ENCODE measurements at places on chromosomes 3 and 15.

GRCh38 chr3:106710596-106710995 lies 666.6 kb upstream of the CCDC54 start:
- DNase-seq = no peak

- DNase-seq = no peak
Observed at GRCh38 chr15:70137967-70138366, 40.2 kb upstream of the TLE3 start.

- no peak for DNase-seq
Observed at GRCh38 chr15:50750227-50750705, 15.2 kb downstream of the SPPL2A start.

DNA sequence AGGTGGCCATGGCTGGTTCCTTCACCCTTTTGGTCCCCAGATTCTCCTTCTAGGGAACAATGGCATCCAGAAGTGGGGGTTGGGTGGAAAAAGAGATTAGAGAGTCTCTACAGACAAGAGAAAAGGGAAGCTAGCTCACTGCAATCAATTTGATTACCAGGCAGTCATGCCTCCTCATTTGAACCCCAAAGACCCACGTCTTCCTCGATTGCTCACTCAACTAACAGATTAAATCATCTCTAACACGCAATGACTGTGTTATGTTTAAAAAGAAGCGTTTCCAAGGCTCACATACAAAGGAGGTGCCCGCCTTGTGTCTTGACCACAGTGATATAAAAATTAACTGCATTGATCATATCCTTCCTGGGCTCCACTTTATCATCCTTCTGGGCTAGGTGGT lies 57.6 kb downstream of the BHLHE40 start:
- DNase-seq = no peak

GRCh38 chr15:37291920-37292319 lies 191.6 kb upstream of the MEIS2 start:
- no peak for DNase-seq

GRCh38 chr3:132196113-132196512 lies 121.1 kb upstream of the ACP3 start:
- DNase-seq = no peak

DNA sequence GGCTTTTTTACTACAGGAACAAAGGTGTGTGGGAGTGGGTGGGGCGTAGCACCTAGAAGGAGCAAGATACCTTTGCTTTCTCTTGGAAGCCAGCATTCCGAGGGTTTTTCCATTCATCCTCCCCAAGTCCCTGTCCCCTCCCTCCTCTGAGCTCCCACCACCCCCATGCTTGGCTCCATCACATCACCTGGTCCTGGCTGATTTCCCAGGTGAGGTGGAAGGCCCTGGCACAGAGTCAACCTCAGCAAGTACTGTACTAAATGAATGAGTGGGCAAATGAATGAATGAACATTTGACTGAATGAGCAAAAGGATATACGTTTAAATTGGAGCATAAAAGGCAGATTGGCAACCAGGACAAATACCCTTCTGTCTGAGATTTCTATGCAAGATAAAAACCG lies 45.4 kb downstream of the DZIP1L start:
- no peak for DNase-seq

DNA sequence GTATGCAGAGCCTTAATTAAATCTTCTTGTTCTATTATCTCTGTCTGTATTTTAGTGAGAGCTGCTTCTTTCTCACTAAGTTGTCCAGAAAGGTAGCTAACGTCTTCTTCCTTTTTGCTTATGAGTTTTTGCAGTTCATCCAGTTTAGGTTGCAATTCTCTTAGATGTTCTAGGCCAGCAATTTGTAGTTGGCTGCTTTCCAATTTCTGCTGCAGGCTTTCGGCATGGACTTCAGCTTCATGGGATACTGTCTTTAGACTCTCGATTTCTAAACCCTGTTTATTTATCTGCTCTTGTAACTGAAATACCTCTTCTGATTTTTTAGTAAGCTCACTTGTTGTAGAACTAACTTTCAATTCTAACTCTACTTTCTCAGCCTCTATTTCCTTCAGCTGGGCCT lies 35.5 kb upstream of the HCLS1 start:
- no peak for DNase-seq

- no peak for DNase-seq
Observed at GRCh38 chr3:145294572-145294971, 866.4 kb downstream of the PLOD2 start.

Measured in stimulated activated CD8-positive, alpha-beta memory T cell treated with anti-CD3 and anti-CD28 coated beads, Interleukin-4, amount 100 ng/mL, for 4 hours (primary cell).